ENCODE measurements at places on chromosomes 6 and 20.

GRCh38 chr20:1637755-1638154, 17.9 kb upstream of the SIRPB1 start:
- DNase-seq, result no peak

DNA sequence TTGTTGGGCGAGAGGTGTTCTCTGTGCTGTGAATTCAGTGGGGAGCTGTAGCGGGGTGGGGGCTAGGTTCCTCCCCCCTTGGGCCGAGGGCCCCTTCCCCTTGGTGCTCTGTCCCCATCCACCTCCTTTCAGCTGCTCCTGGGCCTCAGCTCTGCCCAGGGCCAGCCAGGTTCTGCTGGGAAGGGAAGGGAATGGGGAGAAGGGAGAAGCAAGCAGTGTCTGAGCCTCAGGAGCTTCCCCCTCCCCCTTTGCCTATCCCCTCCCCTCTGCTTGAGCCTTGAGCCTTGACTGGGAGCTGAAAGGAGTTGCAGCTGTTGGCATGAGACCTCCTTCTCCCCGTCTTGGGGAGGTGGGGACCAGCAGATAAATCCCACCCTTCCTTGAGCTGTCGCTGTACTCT, 576 bp upstream of the RRP36 start:
- no peak for DNase-seq

DNA sequence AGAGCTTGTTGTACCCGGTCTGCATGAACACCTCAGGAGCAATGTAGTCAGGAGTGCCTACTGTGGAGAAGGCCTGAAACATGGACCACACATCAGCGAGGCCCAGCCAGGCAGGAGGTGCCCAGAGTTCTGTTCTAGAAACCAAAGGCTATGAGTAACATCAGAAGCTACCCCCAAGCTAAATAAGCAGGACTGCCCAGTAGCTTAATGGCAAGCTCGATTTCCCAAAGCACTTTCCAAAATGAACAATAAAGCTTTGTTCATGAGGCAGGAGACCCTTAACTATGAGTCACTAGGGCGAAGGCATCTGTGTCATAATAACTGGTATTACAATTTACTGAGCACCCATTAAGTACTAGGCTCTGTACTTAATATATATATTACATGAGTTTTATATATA, 47.4 kb downstream of the STK38 start:
- DNase-seq, result no peak

GRCh38 chr20:11993886-11994461, 76.3 kb downstream of the BTBD3 start:
- no peak for DNase-seq

- no peak for DNase-seq
Observed at GRCh38 chr20:32415494-32415893, 57.4 kb downstream of the ASXL1 start.

GRCh38 chr6:135505648-135506047, 8.1 kb upstream of the AHI1 start:
- DNase-seq, result no peak

GRCh38 chr6:99614430-99615186, 8.0 kb downstream of the PRDM13 start:
- no peak for DNase-seq

- no peak for DNase-seq
Observed at GRCh38 chr6:55108134-55109130, 65.9 kb upstream of the HCRTR2 start.

DNA sequence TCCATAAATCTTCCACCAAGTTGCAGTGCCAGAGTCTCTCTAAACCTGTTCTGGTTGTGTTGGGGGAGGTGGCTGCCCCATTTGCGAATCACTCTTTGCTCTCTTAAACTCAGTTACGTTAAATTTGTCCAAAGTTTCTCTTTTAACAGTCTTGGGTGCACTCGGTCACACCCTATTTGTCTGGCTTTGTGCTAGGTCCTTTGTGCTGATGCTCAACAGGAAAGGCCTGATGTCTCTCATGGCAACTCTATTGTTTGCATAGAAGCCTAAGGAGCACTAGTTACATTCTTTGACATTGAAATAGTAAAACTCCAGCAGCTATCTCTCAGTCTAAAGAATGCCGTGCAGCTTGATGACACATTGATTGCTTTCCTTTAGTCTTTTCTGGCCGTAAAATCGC, 105.1 kb downstream of the TRMT11 start:
- DNase-seq, result no peak

DNA sequence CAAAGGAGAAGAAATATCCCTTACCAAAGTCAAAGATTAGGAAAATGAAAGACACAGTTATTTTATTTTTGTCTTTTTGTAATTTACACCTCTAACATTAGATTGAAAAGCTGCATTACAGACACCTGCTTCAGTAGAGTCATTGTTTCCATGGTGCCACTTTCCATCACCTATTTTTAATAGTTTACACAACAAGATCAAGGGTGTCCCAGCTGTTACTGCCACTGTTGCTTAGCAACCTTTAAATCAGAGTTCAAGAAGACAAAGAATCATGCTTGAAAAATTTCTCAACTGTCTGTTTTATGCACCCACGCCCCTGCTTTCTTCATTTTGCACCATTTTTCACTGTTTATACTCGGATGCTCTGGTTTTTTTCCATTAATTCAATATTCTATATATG, 668.2 kb upstream of the GJE1 start:
- peak; percentile 37 for DNase-seq

- no peak for DNase-seq
Observed at GRCh38 chr20:63745961-63746731, 6.6 kb downstream of the SLC2A4RG start.

DNA sequence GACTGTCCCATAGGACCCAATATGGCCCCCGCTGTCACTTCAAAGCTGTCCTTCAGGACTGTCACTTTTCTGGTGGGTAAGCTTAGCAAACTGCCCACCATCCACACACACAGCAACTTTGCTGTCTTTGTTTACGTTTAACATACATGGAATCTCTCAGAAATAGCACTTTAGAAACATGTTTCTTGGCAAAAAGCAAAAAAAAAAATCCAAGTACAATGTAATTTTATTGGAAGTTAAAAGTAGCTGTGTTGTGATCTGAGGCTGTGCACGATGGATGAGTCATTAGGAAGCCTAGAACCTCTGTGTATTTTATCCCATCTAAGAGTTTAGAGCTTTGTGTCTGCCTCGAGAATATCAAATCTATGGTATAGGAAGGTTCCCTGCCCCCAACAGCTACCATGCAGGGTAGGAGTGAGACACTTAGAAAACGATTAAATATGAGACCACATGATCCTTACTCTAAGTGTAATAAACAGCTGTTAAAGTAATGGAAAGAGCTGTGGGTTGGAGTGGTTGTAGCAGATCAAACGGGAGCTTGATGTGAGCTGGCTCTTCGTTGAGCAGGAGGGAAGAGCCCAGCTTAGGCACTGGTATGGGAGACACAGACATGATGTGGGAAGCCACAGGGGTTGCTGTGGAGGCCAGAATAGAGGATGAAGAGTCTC, 119.5 kb downstream of the PLEKHG1 start:
- DNase-seq, result no peak

GRCh38 chr6:143337201-143337949, 113.1 kb downstream of the ADAT2 start:
- DNase-seq, result no peak

GRCh38 chr6:66396549-66396948, 689.5 kb upstream of the EYS start:
- no peak for DNase-seq

DNA sequence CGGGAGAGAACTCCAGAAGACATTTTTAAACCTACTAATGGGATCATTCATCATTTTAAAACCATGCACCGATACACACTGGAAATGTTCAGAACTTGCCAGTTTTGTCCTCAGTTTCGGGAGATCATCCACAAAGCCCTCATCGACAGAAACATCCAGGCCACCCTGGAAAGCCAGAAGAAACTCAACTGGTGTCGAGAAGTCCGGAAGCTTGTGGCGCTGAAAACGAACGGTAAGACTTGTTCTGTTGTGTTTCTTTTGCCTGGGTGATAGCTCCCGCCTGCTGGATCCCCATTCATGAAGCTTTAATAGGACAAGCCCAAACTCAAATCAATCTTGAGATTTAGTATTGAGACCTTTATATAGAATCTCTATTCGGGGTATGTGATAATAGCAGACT, 4.2 kb downstream of the TNFAIP3 start:
- DNase-seq, result no peak

- DNase-seq, result no peak
Observed at GRCh38 chr6:3041147-3041546, 27.1 kb upstream of the RIPK1 start.

DNA sequence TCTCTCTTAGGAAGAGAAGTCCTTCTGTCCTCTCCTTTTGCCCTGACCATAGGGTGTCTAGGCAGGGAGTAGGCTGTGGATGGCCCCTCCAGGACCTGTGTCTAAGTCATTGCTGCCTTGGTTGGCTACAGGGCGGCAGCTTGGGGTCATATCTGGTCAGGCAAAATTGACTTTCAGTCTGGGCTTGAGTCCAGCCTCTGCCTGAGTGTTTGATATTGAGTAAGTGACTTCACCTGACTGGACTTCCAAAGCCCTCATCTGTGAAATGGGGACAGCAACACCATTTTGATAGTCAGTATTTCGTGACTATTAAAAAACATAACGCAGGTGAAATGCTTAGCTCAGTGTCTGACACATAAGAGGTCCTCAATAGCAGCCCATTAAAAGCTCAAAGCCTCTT, 4.6 kb downstream of the TGM3 start:
- no peak for DNase-seq

- DNase-seq, result no peak
Observed at GRCh38 chr6:87101067-87101466, 6.2 kb upstream of the CGA start.

- DNase-seq, result no peak
Observed at GRCh38 chr6:111743360-111743759, 129.9 kb downstream of the FYN start.

- DNase-seq, result no peak
Observed at GRCh38 chr6:14857501-14857900, 388.4 kb upstream of the JARID2 start.

DNA sequence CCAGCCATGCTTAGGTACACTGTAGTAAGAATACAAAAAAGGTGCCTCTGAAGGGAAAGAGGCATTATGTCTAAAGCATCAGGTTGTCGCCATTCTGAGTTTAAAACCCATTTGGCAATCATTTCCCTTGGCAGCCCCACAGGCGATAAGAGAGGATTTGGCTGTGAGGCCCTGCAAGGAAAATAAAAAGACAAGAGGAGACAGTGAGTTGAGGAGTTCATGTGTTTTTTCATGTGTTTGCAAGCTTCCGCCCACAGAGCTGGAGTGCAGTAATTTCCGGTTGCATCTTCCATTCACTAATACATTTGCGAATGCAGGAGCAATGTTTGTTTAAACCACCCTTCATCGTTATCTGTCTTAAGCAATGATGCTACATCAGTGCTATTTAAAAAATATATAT, 138.5 kb upstream of the SOX4 start:
- no peak for DNase-seq

GRCh38 chr20:20413810-20414281, 45.9 kb downstream of the INSM1 start:
- DNase-seq, result no peak

GRCh38 chr6:10030942-10031537, 383.8 kb downstream of the TFAP2A start:
- no peak for DNase-seq

GRCh38 chr20:9515214-9515585, 810 bp downstream of the LAMP5 start:
- no peak for DNase-seq

DNA sequence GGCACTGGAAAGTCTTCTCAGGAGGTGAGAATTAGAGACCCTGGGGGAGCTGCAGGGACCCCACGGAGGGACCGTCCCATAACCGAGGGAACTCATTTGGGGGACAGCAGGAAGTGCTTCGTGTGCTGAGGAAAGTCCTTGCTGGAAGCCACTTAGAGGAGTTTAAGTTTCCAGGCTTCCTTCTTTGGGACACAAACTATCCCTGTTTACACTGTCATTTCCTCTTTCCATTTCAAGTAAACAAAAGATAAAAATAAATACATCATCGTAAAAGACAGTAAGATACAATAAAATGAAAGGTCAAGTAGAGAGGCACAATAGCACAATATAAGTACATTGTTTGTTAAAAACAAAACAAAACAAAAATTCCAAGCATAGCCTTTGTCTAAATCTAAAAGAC, 101.2 kb downstream of the TTLL2 start:
- no peak for DNase-seq

DNA sequence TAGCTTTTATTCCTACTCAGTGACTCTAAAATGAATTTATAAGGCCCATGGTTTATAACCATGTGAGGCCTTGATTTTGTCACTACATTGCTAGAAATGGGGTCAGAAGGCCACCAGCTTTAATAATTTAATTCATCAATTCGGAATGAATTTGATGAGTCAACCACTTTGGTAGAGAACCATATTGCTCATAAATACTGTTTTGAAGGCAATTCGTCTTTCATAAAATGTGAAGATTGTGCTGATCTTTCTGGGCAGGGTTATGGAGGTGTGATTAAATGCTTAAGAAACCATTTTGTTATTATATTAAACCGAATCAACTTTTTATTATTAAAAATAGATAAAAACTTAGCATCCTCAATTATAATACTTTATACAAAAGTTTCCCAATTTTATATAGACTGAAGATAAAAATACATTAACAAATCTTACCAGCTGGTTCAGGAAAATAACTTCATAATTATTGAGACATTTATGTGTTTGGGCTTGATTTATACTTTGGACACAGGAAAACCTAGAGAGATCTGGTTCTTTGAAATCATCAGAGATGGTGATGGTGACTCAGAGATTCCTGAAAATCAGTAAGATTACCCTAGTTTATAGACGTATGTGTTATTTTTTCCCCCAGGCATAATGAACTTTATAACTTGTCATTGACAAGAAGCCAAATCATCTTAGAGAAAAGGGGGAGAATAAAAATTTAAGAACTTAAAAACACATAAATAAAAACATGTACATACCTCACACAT, 10.6 kb downstream of the HCRTR2 start:
- DNase-seq, result no peak

- DNase-seq, result no peak
Observed at GRCh38 chr20:34473262-34473883, 42.8 kb upstream of the DYNLRB1 start.

GRCh38 chr20:41902346-41902745, 284.2 kb upstream of the CHD6 start:
- DNase-seq, result no peak

- no peak for DNase-seq
Observed at GRCh38 chr6:134420614-134421181, 102.8 kb upstream of the SGK1 start.

GRCh38 chr20:32521780-32522525, 63.2 kb downstream of the NOL4L start:
- DNase-seq, result no peak

GRCh38 chr20:44009679-44009992, 95.0 kb downstream of the TOX2 start:
- DNase-seq, result no peak

- no peak for DNase-seq
Observed at GRCh38 chr20:47973519-47974233, 188.4 kb upstream of the SULF2 start.
